ENCODE measurements at places on chromosomes 3 and 15.

GRCh38 chr3:42229942-42230688 is 35.9 kb downstream of the CCK start:
- no peak for DNase-seq

DNA sequence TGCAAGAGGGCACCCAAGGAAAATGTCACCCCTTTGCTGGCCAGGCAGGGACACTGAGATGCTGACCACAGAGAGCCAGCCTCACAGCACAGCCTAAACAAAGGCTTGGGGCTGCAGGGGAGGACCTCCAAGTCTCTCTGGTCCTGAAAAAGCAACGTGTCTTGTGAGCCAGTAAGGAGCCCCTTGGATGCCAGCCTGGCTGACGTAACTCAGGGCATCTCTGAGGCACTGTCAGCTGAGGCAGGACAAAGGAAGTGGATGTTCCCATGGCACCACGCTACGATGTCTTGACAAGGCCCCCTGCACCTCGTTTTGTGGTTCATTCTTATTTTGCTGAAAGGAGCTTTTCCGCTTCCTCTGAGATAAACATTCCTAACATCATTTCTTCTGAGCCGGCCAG is 160.7 kb downstream of the OR4M2 start:
- DNase-seq, result no peak

- no peak for DNase-seq
Measured at GRCh38 chr3:155243512-155243921, 50.0 kb downstream of the STRIT1 start.

GRCh38 chr3:187980861-187981260 is 173.1 kb upstream of the LPP start:
- no peak for DNase-seq

GRCh38 chr3:156382458-156383346 is 172.2 kb downstream of the SSR3 start:
- no peak for DNase-seq

- peak; percentile 19 for DNase-seq
Measured at GRCh38 chr3:98657457-98657856, 64.0 kb upstream of the CPOX start.

- no peak for DNase-seq
Measured at GRCh38 chr3:194007592-194008337, 128.2 kb upstream of the HES1 start.

GRCh38 chr15:48426044-48426443 is 94.8 kb downstream of the DUT start:
- no peak for DNase-seq

GRCh38 chr15:90864507-90864906 is 3.9 kb upstream of the FURIN start:
- no peak for DNase-seq

GRCh38 chr3:178028933-178029332 is 507.3 kb upstream of the KCNMB2 start:
- no peak for DNase-seq

DNA sequence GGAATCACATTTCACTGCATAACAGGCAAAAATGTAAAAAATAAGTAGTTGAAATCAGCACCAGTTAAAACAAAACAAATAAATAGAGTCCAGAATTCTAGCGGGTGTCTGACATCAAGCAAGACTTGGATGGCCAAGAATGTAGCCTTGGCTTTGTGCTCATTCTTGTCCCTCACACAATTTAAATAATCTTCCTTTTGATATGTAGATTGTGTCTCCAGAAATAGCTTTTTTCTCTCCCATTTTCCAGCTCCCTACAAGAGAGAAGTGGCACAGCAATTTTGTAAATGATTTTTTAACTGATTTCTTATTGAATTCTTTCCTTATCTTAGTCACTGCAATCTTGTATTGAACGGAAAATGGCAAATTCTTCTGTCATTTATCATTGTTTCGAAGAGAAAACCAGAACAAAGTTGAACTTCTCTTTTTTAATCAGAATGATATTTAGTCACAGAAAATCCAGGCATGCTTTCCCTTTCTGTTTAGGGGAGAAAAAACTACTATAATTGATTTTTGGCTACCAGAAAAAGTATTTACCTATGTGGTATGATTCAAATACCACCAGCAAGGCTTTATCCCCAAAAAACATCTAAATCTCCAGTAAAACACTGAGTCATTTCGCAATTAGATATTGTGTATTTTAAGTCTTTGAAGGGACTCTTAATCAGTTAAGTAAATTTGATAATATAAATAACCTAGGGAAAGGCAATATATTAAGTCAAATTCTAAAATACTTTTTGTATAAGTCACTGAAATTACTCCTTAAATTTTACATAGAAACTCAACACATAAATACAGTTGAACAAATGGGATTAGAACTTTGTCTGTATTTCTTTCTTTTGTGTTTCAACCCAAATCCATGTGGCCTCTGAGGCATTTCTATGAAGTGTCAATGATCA is 481.7 kb downstream of the GBE1 start:
- DNase-seq, result no peak

DNA sequence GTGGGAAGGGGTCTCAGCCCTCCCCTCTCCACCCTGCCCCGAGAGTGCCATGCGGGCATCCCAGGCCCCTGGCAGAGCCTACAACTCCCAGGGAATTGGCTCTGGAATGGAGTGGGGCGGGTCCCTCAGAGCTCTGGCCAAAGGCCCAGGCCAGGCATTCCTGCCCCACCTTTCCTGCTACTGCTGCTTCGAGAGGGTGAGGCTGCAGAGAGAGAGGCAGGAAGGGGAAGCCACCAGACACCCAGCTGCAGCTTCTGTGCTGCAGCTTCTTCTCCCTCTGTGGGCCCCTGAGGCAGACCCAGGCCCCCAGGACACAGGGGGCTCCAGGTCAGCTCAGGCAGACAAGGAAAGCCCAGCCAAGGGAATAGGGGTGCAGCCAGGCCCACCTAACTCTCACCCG is 2.7 kb downstream of the ALS2CL start:
- DNase-seq, result no peak
